ENCODE measurements at places on chromosomes 6 and 20.

DNA sequence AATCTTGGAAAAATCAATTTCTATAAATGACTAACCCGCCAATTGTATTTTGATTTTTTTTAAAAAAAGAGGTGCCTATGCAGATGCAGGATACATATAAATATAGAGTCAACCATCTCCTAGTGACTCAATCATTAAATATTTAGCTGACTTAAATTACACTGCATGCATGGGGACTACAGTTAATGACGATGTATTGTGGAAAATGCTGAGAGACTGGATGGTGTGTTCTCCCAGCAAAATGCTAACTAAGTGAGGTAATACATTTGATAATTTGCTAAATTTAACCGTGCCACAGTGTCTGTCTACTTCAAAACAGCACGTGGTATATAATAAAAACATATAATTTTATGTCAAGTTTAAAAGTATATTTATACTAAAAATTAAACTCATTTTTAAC lies 341.6 kb downstream of the PRKN start:
- no peak for DNase-seq

DNA sequence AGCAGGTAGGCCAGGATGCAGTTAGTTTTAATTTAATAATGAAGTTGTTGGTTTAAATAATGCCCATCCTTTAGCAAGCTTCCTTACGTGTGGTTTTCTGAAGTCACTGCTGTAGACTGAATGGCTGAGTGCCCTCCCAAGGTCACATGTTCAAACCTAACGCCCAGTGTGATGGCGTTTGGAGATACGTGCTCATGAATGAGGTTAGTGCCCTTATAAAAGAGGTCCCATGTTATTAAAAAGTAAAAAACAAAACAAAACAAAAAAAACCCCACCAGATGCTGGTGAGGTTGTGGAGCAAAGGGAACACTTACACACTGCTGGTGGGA lies 16.3 kb downstream of the LRP11 start:
- no peak for DNase-seq

DNA sequence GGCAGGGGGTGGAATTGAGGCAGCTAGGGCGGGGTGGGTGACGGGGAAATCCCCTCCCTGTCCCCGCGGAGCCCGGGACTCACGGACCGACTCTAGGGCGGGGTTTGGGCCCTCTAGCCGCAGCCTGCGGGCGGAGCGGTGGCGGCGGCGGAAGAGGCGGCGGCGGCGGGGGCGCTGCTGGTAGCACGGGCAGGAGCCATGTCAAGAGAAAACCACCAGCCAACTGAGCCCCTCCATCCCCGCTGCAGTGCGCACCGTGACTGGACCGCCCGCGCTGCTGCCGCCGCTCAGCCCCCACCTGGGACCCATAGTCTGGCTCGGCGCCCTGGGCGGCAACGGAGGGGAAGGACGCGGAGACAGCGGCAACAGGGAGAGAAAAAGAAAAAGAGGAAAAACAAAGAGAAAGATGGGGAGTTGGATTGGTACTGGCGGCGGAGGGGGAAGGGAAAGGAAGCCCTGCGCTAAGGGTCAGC lies 1.2 kb upstream of the C6orf62 start:
- peak; percentile 67 for DNase-seq

DNA sequence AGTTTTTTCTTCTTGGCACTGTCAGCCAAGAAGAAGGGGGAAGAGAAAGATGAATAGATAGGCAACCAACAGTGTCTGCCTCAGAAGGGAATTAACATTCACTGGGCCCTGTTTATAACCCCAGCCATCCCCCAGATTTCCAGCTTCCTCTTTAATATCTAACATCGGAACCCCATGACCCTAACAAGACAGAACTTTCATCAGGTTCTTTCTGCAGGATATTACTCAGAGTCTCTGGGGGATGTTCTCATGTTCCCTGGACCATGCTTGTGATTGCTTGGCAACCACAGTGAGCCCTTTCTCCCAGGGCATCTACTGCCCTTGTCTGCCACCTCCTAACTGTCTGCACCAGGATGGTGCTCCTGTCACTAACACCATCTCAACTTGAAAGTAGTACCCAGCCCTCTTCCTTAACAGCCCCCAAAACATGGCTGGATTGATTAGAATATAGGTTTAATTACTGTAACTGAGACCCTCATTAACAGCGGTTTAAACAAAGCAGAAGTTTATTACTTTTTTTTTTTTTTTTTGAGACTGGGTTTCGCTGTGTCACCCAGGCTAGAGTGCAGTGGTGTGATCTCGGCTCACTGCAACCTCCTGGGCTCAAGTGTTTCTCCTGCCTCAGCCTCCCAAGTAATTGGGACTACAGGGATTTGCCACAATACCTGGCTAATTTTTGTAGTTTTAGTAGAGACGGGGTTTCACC lies 12.0 kb upstream of the PTPN1 start:
- peak; percentile 48 for DNase-seq

DNA sequence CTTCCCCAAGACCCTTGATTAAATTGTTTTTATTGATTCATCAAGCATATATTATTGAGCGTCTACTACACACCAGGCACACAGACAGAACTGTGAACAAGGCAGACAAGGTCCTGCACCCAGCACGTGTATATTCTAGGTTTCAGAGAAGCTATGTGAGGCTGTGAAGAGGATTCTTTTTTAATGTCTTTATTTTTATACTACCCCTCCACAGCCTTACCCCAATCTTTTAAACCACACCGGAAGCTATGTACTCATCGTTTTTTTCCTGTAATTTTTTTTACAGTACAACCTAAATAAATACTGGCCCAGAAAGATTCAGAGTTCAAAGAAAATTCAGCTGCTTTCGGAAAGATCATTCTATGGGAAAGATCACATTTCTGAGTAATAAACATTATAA lies 10.0 kb downstream of the SGK1 start:
- no peak for DNase-seq

DNA sequence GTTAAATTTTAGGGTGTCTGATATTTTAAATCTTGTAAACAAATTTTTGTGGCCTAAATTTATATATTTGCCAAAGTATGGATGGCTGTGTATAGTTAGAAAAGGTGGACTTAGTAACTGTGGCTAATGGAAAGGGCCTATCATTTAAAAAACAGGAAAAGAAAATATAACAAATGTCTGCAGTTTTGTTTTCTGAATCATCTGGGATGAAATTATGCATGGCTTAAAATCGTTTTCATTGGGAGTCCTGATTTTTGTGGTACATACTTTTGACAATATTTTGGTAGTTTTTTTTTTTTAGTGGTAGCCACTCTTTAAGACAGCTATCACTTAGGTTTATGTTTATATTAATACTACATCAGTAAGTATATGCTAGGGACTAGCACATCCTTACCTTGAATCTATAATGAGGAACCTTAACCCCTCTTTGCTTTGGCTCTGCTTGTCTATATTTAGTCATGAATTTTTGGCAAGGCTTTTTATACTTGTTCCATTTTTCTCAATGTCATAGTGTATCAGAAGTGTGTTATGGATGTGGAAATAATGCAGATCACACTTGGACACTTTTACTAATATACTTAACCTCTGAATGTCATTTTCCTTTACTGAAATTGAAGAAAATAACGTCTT lies 5.6 kb downstream of the ARID1B start:
- DNase-seq = no peak

GRCh38 chr6:103335412-103335811 lies 1524.3 kb downstream of the HACE1 start:
- DNase-seq = no peak

DNA sequence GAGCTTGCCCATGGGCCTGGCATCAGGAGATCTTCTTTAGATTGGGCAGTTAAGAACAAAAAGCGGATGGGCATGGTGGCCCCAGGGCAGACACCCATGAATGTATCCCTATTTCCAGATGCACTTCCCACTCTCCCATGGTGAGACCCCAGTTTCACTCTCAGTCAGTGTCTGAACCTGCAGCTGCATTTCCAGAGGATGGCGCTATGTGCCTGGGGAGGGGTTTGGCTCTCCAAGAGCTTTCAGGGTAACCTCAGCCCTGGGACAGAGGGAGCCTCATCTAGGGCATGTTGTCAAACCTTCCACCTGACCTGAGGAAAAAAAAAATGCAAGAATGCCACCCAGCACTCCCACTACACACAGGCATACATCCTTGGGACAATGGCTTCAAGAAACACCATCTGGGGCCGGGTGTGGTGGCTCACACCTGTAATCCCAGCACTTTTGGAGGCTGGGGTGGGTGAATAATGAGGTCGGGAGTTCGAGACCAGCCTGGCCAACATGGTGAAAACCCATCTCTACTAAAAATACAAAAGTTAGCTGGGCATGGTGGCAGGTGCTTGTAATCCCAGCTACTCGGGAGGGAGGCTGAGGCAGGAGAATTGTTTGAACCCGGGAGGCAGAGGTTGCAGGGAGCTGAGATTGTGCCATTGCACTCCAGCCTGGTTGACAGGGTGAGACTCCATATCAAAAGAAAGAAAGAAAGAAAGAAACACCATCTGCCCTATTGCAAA lies 1.9 kb downstream of the CST9L start:
- DNase-seq = no peak

DNA sequence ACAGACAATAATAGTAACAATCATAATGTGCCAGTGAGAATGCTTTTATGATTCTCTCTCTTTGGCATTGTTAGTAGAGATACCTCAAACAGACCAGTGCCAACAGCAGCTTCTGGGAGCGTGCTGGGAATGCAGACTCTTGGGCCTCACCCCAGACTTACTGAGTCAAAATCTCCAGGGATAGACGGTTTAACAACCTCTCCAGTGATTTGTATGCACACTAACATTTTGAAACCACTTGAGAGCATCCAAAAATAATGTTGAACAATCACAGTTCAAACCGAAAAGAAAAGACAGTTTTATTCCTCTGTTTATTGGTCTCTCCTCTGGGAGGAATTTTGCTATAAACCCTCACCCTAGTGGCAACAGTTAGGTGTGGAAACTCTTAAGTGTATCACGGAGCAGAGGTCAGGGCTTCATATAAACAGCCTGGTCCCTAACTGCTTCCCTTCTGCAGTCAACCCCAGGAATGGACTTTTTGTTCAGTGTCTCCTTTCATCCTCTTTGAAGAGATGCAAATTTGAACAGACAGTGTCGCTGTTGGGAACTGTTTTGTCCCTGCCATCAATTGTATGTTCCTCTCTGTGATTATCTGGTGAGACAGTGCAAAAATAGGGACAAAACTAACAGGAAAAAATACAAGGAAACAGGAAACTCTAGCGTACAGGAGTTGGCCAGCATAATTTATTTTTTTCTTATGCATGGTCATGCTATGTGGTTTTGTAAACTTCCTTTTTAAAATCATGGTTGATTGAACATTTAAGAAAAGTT lies 162.4 kb upstream of the BTBD3 start:
- DNase-seq = no peak

GRCh38 chr20:4973330-4974097 lies 27.8 kb downstream of the SLC23A2 start:
- DNase-seq = no peak

- peak; percentile 27 for DNase-seq
Measured at GRCh38 chr6:28207510-28208110, 17.5 kb upstream of the ZSCAN9 start.

- DNase-seq = no peak
Measured at GRCh38 chr6:133704371-133704770, 184.5 kb upstream of the TCF21 start.

DNA sequence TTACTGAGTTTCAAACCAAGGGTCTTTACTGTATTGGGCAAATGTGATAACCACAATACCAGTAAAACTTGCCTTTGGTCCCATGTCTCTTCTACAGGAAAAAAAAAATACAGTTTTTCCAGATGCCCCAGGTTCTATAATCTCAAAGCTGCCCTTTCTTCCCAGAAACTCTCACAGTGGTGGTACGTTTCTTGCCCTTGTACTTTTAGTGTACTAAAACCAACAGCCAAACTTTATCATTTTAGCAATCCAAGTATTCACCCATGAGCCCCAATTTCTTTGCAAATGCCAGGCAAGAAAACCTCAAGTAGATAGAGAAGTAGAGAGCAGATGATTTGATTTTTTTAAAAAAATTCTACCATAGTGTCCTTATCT lies 157.8 kb downstream of the OR2B2 start:
- DNase-seq = no peak

GRCh38 chr20:45405571-45406259 lies 2.4 kb upstream of the DBNDD2 start:
- no peak for DNase-seq

GRCh38 chr6:22737331-22737730 lies 168.0 kb downstream of the HDGFL1 start:
- DNase-seq = no peak

DNA sequence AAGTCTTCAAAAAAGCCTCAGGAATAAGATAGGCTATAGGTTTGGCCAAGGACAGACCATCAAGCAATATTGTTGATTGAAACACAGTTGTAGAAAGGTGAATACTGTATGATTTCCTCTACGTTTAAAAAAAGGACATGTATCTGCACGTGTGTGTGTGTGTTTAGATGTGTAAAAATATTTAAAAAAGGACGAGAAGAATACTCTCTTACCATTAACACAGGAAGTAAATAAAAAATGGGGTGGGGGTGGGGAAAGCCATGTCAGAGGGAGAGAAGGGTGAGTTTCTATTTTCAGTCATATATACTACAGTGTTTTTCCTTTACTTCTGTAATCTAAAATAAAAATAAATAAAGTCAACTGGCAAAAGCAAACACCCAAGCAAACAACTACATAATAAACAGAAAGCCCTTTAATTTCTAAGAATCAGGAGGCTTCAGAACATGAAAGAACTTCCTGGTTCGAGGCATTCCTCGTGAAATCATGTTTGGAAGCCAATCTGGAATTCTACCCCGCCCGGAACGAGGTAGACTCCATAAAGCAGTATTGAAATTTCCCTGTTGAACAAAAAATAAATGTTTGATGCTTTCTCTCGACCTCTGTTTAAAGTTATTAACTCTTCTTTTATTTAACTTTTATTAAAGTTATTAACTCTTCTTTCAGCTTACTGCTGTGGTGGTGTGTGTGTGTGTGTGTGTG lies 158.1 kb upstream of the ZNF217 start:
- DNase-seq = no peak

DNA sequence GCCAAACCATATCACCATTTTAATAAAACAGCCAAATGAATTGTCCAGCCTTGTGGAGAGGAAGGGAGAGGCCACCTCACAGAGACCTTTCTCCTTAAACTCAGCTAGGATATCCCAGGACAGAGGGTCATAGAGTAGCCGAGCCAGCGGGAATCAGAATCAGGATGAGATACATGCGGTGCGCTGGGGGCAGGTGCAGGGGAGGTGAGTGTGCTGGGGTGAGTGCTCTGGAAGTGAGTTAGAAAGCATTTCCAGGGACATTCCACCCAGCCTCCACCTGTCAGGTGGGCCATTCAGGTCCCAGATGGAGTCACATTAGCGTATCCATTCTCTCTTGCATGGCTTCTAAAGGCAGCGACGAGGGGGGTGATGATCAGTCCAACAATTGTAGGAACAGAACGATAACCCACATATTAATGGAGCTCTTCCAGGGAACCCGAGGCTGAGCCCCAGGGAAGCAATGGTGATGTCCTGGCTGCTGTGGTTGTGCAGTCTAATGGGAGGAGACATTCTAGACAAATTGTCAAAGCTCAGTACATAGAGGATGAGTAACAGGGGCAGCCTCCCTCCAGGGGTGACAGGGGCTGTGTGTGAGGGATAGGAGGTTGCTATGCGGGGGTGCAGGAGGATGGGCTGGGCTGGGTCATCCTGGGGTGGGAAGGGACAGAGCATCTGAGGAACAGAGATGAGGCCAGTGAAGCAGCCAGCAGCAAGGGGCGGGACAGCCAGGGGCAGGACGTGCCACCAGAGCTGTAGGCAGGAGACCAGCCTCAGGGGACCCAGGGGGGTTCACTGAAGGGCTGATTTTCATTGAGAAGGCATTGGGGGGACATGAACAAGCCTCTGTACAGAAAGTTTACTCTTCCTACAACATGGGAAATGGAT lies 88.7 kb upstream of the FRMD1 start:
- no peak for DNase-seq

All from memory B cell (primary cell).